Stimulated activated CD4-positive, alpha-beta T cell treated with anti-CD3 and anti-CD28 coated beads, TNF-alpha, amount 100 ng/mL, for 24 hours (primary cell): ENCODE measurements at places on chromosomes 11 and 22.

GRCh38 chr11:23079382-23079813 lies 219.1 kb upstream of the CCDC179 start:
- DNase-seq: no peak

GRCh38 chr11:13102865-13103539 lies 93.9 kb downstream of the RASSF10 start:
- DNase-seq: no peak

- DNase-seq: peak; percentile 67
Observed at GRCh38 chr11:9003573-9004182, at the start of gene NRIP3. TSS of gene NRIP3 (minus strand) at chr11:9004001. CDS start at chr11:9003935, 66 bp downstream.

DNA sequence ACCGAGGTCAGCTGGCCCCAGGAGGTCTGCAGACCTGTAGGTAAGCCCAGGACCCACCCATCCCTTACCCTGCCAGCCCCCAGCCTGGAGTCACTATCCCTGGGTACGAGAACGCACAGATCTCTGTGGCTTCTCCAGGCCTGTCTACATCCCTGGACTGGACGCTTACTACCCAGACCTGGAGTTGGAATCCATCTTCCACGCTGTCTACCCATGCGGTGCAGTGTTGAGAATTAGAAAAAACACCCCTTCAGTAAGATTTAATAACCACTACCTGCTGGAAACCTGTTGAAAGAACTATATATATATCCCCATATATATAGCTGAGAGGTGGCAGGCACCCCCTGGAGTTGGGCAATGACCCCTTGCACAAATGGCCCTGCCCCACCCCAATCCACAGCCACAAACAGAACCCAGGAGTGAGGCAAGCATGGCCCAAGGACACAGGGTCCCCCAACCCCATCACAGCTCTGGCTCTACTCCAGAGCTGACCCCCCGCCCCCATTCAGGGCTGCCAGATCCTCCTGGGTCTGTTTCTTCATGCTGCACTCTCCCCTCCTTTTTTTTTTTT lies 17.7 kb upstream of the RGL4 start:
- no peak for DNase-seq

DNA sequence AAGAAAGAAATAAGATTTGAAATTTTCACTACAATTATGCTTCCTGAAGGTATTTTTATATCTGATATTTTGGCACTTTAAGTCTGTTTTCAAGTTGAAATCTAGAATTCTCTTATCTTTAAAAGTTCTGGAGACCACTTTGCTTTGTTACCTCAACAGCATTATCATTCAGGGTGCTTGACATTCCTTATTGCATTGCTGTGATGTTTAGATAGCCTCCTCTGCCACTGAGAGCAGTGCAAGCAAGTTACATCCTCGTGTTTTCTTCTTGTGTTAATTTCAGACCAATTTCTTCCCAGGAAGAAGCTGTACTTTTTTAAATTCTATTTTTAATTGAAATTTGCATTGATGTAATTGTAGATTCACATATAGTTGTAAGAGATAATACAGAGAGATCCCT lies 333.9 kb upstream of the KIRREL3 start:
- no peak for DNase-seq

DNA sequence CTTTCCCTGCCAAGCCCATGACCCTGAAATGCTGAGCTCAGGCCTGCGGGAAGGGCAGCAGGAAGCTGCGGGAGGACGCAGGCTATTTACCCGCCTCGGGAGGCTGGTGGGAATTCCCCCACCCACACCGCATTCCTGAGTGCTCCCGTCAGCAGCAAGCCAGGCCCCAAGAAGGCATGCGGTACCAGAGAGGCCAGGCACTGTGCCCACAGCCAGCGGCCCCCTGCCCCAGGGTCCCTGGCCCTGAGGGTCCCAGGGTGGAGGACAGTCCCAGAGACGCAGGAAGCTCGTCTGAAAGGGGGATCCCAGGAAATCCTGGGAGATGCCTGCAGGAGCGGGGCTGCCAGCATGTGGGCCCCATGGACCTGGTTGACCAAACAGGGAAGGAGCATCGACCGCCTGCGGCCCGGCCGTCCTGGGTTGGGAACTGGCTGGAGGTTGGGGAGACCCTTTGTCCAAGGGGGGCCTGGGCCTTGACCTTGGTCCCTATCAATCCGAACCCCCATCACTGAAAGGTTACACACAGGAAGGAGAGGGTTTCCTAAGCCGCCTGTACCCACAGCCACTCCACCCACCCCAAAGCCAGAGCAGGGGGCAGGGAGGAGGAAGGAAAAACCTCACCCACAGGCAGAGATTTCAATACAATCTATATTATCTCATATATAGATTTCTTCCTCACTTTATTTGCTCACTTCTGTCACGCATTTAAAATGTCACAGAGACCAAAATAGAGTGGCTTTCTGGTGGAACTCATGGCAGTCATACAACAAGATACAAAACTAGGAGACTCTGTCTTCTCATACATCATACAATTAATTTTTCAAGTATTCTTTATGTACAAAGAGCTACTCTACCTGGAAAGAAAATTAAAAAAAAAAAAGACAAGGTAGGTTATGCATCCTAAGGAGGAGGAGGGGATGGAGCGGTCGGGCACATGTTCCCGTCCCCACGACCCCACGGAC lies 17.1 kb downstream of the MAFF start:
- DNase-seq: no peak
